ENCODE measurements at places on chromosomes 4 and X. TPM values are rescaled to one million over a fixed set of nuclear protein-coding genes. Genes with fewer than 3 reads are reported as not detected.
A peak's percentile ranks its signal among the peaks of the same experiment; 100 is the strongest.

DNA sequence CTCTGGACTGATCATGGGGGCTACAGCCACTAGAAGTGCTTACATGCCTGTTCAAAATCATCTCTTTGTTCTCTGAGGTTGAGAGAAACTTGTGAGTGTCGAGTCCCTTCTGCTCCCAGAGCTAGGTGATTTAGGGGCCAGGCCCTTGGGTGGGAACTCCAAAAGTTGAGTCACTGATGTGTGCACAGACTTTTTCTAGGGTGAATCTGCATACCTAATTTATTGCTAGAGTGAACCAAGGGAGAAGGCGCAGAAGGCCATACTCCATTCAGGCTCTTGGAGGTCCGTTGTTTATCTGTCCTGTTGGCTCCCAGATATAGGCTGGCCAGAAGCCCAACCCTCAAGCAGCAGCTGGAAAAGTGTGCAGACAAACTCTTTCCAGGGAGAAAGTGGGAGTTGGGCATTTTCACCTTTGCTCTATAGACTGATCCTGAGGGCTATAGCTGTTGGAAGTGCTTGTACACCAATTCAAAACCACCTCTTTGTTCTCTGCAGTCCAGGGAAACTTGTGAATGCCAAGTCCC lies 80.8 kb upstream of the ARX start:
- no peak for DNase-seq

DNA sequence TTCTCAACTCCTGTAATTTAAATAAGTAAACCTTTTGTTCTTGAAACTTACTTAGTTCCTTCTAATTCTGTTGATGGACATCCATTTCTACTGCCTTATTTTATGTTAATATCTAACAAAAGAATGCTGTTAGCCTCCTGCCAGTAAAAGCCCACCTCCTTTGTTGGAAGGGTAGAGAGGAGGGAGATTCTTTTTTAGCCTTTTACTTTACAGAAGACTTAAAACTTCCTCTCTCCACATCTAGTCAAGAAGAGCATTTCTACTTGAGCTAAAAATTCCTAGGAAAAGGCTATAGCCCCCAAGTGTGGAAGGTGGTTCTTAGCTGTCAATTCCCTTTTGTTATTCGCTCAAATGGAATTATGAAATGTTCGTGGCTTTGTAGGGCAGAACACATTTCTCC lies 118.7 kb downstream of the ZIC3 start:
- no peak for DNase-seq

GRCh38 chr4:27692158-27692557 lies 831.5 kb downstream of the STIM2 start:
- DNase-seq, result peak; percentile 11

DNA sequence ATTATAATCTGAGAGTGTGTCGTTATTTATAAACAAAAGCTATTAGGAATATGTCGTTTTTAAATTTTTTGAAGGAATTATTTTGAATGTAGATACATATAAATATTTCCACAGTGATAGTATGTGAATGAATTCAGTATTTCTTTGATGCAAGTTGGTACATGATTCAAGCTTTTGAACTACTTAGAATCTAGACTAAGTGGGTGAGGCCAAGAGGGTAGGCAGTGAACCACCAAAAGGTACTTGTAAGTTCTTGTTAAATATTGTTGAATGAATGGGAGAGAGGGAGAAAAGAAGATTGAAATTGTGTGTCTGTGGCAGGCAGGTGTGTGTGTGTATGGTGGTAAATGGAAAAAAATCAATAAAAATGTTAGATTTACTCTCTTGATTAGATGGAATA lies 69.6 kb downstream of the ARFIP1 start:
- no peak for DNase-seq

DNA sequence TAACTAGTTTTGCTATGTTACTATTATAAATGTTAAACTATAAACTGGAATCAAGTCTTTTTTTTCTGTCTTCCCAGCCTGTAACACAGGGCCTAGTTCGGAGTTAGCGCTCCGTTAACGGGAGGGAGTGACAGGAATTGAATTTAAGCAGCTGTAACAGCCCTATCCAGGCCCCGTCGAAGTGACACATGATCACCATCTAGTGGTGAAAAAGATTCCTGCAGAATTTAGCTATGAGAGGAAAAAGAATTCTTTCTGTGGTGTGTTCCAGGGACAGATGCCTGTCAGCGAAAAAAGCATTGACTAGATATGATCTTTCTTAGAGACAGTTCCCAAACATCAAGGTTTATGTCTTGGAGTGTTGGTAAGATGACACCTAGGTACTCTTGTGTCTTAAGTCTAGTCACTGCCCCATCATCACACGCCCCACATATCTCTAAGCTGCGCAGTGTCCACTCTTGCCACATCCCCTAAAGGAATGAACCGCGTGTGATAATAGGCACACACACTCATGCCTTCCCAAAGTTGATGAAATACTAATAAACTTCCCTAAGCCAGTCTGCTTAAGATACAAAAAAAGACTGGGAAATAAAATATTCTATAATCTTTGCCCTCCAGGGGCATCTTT lies 2.1 kb downstream of the GAB3 start:
- no peak for DNase-seq

DNA sequence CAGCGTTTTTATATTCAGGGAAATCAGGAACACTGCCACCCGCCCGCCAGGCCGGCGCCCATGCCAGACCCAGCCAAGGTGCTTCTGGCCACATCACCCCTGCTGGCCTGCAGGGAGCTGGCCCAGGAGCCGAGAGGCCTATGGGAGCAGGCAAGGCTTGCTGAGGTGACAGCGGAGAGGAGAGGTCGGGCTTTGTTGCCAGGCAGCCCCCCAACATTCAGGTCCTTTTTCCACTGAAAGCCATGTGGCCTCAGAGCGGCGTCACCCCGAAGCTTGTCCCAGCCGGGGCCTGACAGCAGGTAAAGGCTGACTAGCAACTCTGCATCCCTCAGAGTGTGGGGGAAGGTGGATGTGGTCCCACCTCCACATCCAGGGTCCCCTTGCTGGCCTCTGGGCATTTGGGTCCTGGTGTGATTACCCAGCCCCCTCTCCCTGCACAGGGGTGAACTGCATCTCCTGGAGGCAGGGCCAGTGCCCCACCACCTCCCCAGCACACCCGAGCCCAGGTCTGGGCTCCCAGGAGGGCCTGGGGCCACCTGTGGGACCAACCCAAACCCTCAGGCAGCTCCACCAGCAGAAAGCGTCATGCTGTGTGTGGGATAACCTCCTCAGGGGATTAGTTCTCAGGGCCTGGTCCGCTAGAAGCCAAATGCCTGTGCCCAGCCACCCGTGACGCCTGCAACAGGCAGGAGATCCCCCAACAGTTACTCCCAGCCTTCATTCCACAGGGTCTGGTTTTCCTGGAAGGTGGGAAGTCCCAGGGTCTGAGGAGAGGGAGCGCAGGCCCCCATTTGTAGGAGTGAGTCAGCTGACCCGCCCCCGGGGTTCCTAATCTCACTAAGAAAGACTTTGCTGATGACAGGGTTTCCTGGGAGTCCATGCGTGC lies at the start of gene PDE6B:
TSS of gene PDE6B (plus strand) at position 869 of the 886 bp plus-strand sequence. CDS start 54 bp downstream, outside the sequence.
- DNase-seq, result peak; percentile 93

GRCh38 chr4:169404960-169405359 lies 134.2 kb upstream of the SH3RF1 start:
- DNase-seq, result no peak

DNA sequence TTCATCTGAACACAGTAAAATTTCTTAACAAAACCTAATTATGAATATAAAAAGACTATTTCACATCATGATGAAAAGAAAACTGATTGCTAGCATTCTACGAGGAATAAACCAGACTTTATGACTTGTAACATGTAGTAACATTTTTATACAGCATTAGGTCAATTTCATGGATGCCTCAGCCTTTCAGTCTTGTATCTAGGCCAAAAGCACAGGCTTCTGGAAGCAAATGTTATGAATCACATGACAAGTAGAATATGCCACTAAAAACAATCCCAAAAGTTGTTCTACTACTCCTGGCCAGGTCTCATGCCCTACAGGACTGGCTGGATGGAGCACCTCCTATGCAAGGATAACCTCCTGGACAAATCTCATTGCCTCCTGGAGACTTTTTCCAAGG lies 101.2 kb downstream of the ARHGAP6 start:
- DNase-seq, result no peak

GRCh38 chr4:12770351-12770750 lies 713.8 kb downstream of the RAB28 start:
- DNase-seq, result peak; percentile 70

- DNase-seq, result no peak
Measured at GRCh38 chrX:68978655-68979054, 149.8 kb downstream of the EFNB1 start.

- DNase-seq, result no peak
Measured at GRCh38 chrX:118183606-118184005, 67.0 kb upstream of the KLHL13 start.

- no peak for DNase-seq
Measured at GRCh38 chrX:55206162-55206941, 13.8 kb upstream of the PAGE5 start.

DNA sequence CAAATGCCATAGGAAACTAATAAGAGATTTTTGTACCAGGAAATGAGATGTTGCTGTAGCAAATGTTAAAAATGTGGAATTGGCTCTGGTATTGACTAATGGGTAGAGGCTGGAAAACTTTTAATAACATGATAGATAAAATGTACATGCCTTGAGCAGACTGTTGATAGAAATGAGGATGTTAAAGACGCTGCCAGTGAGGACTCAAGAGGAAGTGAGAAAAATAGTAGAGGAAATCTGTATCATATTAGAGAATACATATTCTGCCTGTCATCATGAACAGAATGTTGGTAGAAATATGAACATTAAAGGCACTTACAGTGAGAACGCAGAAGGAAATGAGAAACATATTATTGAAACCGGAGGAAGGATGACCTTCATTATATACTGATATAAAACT lies 577.2 kb upstream of the HTR2C start:
- DNase-seq, result no peak

DNA sequence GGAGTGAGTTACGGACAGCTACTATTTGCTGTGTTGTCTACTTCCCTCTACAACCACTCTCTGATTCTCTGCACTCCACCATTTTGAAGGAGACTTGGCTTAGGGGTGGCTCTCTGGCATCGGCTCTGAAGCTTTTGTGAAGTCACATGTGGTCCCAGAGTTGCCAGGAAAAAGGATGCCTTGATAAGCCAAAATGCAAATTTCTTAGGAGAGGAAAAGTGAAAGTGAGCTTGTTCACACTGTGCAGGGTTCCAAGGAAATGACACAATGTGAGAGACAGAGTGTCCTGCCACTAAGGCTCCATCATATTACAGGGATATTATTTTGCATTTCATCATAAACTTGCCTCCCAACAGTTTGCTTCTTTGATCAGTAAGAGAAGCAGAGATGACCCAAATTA lies 7.2 kb downstream of the PHOX2B start:
- DNase-seq, result no peak

- DNase-seq, result no peak
Measured at GRCh38 chr4:79850626-79851025, 222.4 kb downstream of the ANTXR2 start.

GRCh38 chr4:188688956-188689355 lies 549.7 kb downstream of the TRIML1 start:
- DNase-seq, result no peak

- DNase-seq, result no peak
Measured at GRCh38 chr4:182015893-182016292, 227.3 kb upstream of the TENM3 start.

- peak; percentile 34 for DNase-seq
Measured at GRCh38 chr4:13151194-13151593, 332.9 kb downstream of the RAB28 start.

DNA sequence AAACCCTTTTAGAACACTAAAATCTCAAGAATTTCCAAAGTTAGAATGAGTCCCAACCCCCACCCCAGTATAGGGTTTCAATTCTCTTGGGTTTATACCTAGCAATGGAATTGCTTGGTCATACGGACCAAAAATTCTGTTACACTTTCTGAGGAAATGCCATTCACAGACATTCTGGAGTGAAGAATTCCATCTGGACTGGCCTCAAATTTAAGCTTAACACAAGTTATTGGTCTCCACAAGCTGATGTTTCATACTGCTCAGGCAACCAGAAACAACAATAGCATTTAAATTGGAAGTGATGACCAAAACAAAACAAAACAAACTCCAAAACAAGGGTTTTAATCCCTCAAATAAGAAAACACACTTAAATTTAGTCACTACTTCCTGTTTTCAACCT lies 51.1 kb downstream of the GPC4 start:
- DNase-seq, result no peak

GRCh38 chr4:105551965-105552746 lies at the start of gene ARHGEF38:
Gene ARHGEF38, plus strand, starts transcription at chr4:105552620. Its CDS starts 146 bp downstream, at chr4:105552766.
- DNase-seq, result peak; percentile 81

DNA sequence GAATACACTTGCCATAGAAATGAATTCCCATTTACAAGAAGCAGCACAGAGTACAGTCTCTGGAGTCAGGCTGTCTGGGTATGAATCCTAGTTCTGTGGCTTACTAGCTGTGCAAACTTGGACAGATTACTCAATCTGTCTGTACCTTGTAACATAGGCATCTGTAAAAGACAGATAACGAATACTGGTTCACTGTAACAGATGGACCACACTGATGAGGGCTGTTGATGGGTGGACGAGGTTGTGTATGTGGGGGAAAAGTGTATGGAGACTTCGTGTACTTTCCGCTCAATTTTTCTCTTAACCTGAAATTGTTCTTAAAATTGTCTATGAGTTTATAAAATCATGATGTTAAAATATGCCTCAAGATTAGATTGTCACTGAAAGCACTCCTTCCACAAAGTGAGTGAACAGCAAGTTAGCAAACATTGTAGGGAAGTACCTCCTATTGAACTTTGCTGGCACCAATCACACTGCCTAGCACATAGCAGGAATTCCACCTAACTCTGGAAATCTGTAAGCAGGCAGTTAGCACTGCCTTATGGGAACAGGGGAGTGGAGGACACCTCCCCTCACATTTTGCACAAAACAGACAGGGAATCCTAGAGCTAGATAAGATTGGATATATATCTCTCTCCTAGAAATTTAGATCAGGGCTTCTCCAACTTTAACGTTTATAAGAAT lies 6.5 kb upstream of the EXOSC9 start:
- no peak for DNase-seq

- DNase-seq, result no peak
Measured at GRCh38 chrX:20527558-20528011, 260.9 kb upstream of the RPS6KA3 start.

DNA sequence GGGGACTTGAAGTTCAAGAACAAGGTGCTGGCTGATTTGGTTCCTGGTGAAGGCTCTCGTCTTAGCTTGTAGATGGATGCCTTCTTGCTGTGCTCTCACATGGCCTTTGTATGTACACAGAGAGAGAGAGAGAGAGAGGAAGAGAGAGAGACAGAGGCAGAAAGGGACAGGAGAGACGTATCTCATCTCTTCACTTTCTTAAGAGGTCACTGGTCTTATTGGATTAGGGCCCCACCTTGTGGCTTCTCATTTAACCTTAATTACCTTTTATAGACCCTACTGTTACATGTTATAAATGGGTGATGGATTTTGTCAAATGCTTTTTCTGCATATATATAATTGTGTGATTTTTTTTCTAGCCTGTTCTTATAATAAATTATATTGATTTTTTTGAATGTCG lies 1444.2 kb downstream of the ADGRL3 start:
- peak; percentile 60 for DNase-seq

The CYSLTR1 gene
- 1.5 TPM for polyA plus RNA-seq

The MAPK10 gene
- 27.6 TPM for polyA plus RNA-seq

The KIF4A gene
- 0.13 TPM for polyA plus RNA-seq

The GAGE12E gene
- polyA plus RNA-seq, result not detected

The PRKG2 gene
- 0.54 TPM for polyA plus RNA-seq

The DGKK gene
- polyA plus RNA-seq, result 0.04 TPM

The TCEAL6 gene
- polyA plus RNA-seq, result 1.1 TPM

The CT55 gene
- polyA plus RNA-seq, result not detected

The PRDM8 gene
- polyA plus RNA-seq, result 0.75 TPM

The SMPX gene
- not detected for polyA plus RNA-seq

The NLGN3 gene
- 0.97 TPM for polyA plus RNA-seq
